ENCODE measurements at places on chromosomes 1 and 21. TPM values are rescaled to one million over a fixed set of nuclear protein-coding genes. Genes with fewer than 3 reads are reported as not detected.

NTMT2 gene
- not detected for total RNA-seq

HSD11B1 gene
- total RNA-seq, result 2.8 TPM

TMEM240 gene
- total RNA-seq, result 1.5 TPM

AADACL3 gene
- not detected for total RNA-seq

HEYL gene
- 3.5 TPM for total RNA-seq

Measured in mucosa of descending colon (tissue), 3 donors.